Cortex of kidney (tissue), 1 donor: ENCODE measurements at places on chromosomes 2 and 18.

- DNase-seq = no peak
These were observed 530.8 kb upstream of the ZNF804A start for GRCh38 chr2:184067502-184067901.

DNA sequence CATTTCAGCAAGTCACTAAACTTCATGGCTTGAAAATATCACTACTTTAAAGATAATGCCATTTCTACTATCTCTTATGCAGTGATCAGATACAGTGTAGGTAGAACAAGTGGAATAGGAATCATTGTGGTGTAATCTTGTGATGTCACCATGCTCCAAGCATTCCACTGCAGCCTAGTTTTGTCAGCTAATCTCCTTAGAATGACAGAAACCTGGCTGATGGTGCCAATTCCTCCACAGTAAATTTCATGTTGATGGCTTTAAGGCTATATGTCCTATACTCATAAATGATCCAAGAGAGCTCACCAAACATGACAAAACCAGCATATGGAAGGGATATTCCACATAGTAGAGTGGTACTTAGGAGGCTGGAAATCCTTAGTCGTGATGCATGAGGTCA is 184.9 kb downstream of the PDE1A start:
- no peak for DNase-seq

DNA sequence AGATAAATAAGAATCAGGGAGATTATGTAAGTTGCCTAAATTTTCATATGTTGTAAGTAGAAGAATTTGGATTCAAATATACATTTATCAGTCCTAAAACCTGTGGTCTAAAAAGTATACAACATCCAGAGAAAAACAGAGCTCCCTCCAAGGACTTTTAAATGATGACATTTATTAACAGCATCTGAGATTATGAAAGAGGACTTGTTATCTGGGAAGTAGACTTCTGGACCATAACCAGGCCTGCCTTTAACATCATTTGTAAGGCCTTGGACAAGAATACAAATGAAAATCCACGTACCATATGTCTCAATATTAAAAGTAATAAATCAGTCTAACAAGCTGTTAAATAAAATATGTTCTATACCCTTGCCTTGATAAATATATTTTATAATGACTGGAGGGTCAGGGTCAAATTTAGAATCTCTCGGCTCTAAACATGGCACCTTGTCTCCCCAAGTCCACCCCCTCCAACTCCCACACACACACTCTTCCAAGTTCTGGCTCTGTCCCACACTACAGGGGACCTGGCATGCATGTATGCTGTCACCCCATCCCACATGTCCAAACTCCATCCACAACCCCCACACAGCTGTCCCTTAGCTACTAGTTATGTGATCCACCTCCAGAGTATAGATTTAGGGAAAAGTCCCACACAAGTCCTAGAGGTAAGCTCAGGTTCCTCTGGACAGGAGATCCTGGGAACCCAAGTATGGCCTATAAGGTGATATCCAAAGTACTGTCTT is 382.6 kb downstream of the CDH2 start:
- no peak for DNase-seq

GRCh38 chr18:10234912-10235660 is 219.3 kb upstream of the APCDD1 start:
- no peak for DNase-seq

- DNase-seq = no peak
These were observed 17.5 kb downstream of the REEP1 start for GRCh38 chr2:86319700-86320580.

DNA sequence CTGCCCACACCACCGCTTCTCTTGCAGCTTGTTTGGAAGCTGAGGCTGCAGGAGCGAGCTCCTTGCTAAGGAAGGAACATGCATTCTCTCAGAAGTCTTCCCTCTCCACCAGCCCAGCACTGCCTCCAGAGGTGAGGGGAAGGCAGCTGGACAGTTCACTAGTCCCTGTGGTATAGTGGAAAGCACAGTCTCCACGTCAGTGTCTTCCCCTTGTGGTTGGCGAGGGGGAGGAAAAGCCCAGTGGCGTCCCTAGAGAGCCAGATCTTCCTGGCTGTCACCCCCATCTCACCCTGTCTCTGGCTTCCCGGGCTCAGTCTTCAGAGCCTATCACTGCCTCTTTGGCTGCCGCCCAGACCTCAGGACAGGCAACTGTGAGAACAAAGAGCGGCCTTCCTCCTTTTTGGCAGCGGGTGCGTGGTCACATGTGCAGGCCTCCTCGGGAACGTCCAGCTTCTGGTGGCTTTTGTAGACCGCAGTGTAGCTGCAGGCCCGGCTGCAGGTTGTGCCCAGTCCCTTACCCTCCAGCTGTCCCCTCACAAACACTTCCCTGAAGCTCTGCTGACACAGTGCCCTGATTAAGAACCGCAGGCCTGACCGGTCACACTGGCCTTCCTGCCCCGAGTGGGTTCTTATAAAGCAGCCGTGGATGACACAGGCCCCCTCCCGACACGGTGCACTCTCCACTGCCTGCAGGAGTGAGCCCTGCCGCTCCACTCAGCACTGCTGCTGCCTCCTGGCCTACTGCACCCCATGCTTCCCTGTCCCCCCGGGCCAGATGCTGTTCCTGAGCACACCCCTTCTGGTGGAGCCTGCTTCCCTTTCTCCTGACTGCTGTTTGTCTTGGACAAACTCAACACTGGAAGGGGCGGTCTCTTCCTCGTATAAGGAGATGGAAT is 90.9 kb downstream of the RNF144A start:
- no peak for DNase-seq

DNA sequence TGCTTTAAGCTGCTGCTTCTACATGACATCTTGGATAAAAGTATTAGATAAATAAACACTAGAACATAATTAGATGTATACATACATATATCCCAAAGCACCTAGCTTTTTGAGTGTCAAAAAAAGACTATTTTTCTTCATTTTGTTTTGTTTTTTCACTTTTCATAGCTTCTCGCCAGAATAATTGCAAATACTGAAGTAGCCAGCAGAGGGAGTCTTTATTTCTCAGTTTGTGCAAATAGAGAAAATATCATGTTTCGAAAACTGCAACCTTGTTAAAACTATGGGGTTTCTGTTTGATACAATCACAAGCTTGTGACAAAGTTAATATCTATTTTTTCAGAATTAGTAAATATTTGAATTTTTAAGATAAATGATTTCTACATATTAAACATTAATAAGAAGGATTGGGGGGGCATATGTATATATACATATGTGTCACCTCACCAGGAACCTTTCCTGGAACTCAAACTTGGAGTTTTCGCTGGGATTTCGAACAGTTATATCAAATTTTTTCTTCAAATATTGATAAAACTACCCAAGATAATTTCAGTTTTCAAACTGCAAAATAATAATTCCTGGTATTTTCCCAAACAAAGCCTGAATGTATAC is 61.0 kb downstream of the GRB14 start:
- DNase-seq = no peak

DNA sequence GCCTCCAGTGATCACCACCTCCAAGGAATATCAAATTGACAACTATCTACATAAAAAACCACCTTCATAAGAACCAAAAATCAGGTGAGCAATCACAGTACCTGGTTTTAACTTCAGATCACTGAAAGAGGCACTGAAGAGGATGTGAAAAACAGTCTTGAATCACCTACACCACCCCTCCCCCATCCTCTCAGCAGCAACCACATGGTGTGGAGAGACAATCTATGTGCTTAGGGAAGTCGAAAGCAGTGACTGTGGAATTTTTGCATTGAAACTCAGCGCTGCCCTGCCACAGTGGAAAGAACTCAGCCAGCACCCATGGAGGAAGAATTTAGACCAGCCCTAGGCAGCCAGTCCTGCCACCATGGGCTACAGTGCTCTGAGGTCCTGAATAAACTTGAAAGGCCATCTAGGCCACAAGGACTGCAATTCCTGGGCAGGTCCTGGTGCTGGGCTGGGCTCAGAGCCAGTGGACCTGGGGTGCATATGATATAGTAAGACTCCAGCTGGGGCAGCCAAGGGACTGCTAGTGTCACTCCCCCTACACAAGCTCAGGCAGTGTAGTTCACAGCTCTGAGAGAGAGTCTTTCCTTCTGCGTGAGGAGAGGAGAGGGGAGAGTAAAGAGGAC is 75.6 kb downstream of the ATL2 start:
- DNase-seq = no peak

- DNase-seq = no peak
These were observed 9.6 kb upstream of the ITPRIPL1 start for GRCh38 chr2:96315400-96316071.
